ENCODE measurements at places on chromosomes 5 and 9.

DNA sequence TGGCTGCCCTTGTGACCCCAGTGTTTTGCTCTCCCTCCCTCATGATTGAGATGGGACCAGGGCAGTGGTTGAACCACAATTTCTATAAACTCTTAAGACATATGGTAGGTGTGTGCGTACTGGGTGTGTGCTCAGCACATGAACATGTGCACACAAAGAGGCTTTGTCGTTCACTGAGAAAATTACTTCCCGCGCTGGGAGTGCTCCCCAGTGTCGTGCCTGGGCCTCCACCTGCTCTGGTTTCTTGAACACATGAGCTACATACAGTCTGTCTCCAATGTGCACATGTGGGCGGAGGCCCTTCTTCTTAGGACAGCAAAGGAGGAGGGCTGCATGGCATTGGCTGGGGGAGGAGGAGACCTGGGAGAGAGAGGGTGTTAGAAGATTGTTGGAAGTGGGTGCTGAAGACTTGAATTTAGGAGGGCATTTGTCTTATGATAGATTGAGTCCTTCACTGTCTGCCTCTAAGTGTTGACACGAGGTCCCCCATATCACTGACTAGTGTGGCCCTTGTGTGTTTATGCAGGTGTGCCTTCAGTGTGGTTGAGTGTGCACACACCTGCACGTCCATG lies 170.0 kb downstream of the CACNA1B start:
- no peak for DNase-seq

DNA sequence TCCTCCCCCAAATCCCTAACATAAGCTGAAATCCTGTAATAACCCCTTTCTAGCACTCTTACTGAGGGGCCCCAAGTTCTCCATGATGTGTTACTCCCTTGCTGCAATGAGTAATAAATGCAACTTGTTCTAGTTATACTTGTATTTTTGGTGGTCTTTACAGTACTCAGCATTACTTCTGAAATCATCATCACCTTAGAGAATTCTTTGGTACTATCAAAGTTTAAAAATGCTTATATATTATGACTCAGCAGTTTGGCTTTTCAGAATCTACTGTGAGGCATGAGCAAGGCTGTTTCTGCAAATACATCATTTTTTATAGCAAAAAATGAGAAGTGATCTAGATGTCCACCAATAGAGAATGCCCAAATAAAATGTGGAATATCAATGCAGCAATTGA lies 20.7 kb upstream of the ROPN1L start:
- DNase-seq: no peak

DNA sequence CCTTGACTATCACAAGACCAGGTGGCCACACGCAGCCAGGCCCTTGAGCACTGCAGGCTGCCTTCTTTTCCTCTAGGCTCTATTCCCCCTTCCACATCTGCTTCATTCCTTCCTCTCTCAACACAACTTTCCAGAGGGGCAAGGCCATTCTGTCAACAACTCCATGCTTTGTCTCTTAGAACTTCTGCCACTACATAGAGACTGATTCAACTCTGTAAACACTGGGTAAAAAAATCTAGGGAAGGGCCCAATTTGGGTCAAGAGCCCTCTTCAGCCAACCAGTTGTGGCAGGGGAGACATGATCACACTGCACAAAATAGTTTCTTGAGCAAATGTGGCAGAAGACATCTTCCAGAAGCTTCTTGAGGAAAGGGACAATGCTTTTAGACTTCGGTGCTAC lies 55.6 kb downstream of the ATPSCKMT start:
- DNase-seq: no peak

DNA sequence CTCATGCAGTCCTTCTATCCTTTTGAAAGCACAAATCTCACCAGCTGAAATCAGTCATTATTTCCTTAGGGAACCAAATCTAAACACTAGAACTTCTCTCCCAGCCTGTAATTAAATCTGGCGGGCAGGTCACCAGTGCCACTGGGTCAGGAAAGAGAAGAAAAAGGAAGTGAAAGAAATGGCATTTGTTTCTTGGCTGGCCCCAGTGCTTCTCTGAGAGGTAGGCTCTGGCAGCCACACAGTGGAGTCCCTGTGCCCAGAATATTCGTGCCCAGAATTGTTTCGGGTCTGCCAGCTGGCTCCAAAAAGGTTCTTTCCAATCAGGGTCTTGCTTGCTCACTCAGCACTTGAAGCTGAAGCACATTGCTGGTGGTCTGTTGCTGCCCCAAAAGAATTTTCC lies 133.9 kb upstream of the MTAP start:
- no peak for DNase-seq

- DNase-seq: no peak
Measured at GRCh38 chr5:139961435-139962157, 81.5 kb downstream of the NRG2 start.

- DNase-seq: no peak
Measured at GRCh38 chr5:172700365-172701290, 59.6 kb downstream of the NEURL1B start.

GRCh38 chr5:79971156-79971555 lies 19.9 kb downstream of the MTX3 start:
- no peak for DNase-seq
